ENCODE measurements at places on chromosomes 3 and 15.

GRCh38 chr3:13300546-13301285 is 119.4 kb downstream of the NUP210 start:
- DNase-seq, result no peak

DNA sequence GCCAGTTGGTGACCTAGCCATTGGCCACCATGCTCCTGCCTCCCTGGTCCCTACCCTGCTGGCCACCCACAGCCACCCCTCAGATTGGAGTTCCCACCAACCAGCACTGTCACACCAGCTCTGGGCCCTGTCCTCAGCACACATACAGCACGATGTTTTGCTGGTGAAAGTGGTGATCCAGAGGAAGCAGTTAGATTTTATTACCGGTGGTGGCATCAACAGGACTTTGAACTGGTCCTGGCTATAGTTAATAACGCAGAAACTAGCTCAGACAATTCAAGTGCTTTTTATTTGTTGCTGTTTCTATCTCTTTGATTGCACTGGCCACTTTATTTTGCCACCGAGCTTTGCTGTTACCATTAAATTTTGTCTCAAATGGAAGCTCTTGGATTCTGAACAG is 16.4 kb upstream of the KLHL24 start:
- no peak for DNase-seq

GRCh38 chr3:143160437-143160836 is 40.9 kb downstream of the CHST2 start:
- DNase-seq, result no peak

DNA sequence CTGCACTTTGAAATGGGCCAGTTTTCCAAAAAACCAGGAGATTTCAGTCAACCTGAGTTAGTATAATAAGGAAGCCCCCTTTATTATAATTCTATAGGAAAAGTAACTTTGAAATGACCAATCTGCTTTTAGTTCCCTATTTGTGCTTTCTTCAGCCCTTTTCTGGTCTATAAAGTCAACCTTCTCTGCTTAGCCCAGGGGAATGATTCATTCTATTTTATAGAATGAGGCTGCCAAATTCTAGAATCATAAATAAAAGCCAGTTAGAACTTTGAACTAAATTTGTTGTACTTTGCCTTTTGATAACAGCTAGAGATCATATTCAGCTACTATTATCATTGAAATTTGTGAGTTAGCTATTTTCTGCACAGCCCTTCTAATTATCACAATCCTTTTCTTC is 24.7 kb downstream of the CIP2A start:
- no peak for DNase-seq

DNA sequence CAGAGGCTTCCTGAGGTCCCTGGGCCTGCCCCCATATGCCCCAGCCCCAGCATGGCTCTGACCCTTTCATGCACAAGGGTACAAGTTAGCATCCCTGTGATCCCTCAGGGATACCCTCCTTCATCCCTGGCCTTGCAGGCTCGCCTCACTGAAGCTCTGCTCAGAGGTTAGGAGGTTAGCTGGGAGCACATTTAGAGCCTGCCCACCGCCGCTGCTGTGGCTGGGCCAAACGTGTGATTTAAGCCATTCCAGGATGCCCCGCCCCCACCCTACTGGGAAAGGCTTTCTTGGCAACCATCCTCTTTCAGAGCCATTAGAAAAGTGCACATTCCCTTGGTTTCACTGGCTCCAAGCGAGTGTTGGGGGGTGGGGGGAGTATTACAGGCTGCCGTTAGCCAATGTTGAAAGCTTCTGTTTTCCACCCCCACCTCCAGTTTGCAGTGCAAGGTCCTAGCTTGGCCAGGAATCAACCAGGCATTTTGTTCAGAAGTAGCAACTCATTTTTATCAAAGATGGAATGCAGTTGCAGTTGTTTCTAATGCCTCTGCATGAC is 6.3 kb upstream of the HES1 start:
- peak; percentile 66 for DNase-seq

DNA sequence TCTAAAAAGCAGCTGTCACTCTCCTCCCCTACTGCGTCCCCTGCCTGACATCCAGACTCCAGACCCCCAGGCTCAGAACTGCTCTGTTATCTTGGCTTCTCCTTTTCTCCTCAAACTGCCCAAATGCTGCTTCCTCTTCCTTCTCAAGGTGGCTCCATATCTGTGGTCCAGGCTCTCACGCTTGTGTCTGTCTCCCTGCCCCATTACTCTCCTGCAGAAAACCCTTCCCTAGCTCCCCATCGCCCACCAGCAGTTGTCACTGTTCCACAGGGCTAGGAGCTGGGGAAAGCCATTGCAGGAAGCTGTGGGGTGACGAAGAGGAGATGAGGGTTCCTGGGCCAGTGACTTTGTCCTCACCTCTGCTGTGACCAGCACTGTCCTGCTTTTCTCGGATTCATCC is 30.7 kb upstream of the CGNL1 start:
- DNase-seq, result no peak

DNA sequence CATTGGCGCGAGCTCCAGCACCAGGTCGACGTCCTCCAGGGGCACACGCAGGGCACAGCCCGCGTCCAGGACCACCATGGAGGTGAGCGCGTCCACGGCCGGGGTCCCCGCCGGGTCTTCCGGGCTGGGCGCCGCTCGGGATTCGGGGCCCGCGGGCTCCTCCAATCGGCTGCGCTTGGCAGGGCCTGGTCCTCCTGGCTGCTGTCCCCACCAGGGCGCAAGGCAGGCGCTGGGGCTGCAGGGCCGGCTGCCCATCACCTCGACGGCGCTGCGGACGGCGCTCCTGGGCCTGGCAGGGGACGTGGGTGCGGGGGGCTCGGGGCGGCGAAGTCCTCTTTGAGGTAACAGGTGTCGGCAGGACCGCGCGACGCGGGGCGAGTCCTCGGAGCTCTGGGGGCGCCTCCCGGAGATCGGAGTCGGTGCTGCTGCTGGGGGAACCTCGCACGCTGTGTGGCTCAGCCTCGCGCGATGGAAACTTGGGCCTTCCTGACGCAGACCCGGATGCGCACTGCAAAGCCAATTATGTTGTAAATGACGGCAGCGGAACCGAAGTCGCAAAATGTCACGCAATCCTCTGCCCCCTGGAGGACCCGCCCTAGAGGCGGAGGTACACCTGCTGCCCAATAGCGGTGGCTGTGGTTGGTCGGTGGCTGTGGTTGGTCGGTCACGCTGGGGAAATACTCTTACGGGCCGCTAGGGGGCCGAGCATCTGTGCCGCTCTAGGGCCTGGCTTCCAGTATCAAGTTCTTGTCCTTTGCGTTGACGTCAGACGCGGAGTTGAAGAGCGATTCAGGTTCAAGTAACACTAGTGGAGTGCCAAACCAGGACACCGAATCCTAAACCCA is at the start of gene PRR23C:
PRR23C (minus strand) TSS at position 527 of the 845 bp plus-strand sequence; CDS start at position 255, 272 bp downstream.
- no peak for DNase-seq

GRCh38 chr3:152236716-152237115 is 32.0 kb upstream of the MBNL1 start:
- no peak for DNase-seq

GRCh38 chr15:40097096-40097967 is 11.3 kb downstream of the BMF start:
- no peak for DNase-seq

GRCh38 chr3:191237047-191237882 is 38.2 kb downstream of the OSTN start:
- no peak for DNase-seq

- DNase-seq, result no peak
Measured at GRCh38 chr15:101351736-101352135, 56.7 kb upstream of the SNRPA1 start.

DNA sequence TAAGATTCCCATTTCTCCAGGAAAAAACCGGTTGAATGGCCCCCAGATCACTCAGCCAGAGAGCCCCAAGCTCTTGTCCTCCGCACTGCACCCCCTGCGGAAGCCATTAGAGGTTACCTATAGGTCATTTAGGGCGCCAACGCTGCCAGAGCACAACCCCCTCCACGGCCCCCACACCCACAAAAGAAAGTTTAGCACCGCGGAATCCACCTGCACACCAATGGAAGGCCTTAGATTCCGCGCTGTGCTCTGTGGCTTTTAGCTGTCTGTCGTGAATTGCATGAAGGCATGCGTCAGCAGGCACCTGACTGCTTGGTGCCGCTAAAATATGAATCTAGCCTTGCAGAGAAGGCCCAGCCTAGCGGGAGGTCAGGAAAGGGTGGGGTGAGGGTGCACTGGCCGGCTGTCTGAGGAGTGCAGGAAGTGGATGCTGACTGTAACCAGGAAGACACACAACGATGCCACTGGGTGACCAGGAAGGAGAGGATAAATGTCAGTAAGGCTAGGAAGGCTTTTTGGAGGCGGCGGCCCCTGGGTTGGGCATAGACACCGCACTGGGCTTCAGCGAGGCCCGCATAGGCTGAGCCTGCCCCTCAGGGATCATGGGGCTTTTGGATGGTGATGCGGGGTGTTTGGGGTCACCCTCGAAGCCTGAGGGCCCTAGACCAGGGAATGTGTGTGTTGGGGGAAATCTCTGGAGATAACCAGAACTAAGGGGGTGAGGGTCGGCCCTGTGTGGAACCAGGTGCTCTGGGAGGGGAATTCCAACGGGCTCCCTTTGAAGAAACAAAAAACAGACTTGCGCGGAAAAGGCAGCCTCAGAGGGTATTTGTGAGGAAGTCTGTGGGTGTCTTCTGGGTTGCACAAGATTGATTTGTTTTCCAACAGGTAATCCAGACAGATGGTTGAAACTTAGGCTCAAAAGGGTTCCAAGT is 976 bp upstream of the NUP210 start:
- no peak for DNase-seq

- no peak for DNase-seq
Measured at GRCh38 chr15:67411486-67411885, 109.4 kb upstream of the C15orf61 start.

- DNase-seq, result no peak
Measured at GRCh38 chr3:177179281-177180067, 17.8 kb downstream of the TBL1XR1 start.

- no peak for DNase-seq
Measured at GRCh38 chr3:111733154-111733553, 125.9 kb upstream of the PHLDB2 start.

DNA sequence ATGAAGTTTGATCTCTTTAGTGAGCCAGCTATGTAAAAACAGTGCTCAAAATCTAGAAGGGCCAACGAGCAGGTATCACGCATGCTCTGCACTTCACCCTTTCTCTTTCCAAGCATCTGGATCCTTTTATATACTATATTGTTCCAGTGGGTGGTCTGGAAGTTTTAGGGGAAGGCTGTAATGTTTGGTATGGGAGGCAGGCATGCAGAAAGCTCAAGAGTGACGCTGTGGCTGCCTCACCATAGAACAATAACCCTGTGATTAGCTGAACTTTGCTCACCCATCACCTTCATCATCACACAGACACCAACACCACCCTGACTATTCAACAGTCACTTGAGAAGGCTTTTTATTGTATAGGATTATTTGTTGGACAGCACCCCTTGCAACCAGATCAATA is 81.6 kb downstream of the FBN1 start:
- DNase-seq, result no peak
